ENCODE measurements at places on chromosomes 1 and 21.

GRCh38 chr21:26804895-26805609, 40.2 kb downstream of the ADAMTS1 start:
- no peak for DNase-seq

DNA sequence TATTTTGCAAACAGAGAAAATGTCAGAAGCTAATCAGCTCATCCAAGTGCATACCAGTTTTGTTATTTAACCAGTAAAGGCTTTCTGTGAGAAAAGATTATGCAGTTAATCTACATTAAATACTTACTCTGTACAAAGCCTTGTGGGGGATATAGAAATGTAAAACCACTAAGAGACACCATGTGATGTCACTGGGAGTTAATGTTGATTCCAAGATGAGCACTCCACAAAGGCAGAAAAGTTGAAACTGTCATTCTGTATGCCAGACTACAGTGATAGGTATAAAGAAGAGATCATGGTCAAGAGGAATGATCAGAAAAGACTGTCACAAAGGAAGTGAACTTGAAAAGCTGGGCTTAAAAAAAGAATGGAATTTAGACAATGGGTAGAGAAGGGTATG, 100.3 kb upstream of the SGIP1 start:
- no peak for DNase-seq

DNA sequence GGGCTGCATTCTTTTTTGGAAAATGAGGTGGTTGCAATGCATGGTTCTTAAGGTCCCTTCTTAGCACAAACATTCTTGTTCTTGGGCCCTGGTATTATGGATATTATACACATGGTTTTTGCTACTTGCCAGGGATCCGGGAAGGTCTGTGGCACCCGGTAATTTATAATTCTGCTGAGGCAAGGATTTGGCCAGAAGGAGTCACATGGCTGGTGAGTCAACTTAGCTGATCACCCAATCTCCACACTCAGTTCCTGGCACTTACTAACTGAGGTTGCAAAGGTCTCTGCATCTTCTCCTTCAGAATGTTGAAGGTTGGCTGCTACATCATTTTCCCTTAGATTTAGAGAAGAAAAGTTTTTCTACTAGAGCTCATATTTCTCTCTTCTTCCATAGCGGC, 112.5 kb downstream of the ROR1 start:
- DNase-seq: no peak

- no peak for DNase-seq
Measured at GRCh38 chr1:192936313-192937018, 122.7 kb downstream of the UCHL5 start.

DNA sequence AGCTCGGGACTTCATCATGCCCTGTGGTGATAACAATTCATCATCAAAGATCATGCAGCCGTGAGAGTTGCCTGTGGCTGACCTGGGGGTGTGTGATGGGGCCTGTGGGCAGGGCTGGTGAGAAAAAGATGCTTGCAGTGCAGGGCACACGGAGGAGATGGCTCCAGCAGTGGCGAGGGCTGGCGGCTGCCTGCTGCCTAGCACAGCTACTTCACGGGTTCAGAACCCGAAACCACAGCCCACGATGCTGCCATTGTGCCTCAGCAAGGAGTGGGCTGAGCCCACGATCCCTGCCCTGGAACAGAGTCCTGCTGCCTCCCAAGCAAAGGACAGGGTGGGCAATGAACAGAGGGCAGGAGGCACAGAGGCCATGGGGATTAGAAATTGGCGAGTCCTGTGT, 631 bp upstream of the KRTAP10-9 start:
- no peak for DNase-seq

GRCh38 chr1:218364028-218364710, 19.0 kb downstream of the TGFB2 start:
- DNase-seq: peak; percentile 31

GRCh38 chr1:27301582-27302199, 20.3 kb upstream of the TMEM222 start:
- no peak for DNase-seq

DNA sequence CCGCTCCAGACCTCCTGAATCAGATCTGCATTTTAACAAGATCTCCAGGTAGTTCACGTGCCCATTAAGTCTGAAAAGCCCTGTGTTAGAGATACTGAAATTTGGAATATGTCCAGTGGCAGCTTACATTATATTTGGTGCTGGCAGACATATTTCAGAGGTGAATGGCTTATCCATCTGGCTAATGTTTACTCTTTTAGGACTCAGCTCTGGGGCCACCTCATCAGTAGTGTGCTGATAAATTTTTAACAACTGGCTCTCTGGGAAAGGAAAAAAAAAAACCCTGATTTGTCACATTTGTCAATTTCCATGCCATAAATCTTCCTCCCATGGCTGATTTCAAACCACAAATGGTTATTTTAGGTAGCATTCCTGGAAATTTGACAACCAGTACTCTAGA, 25.3 kb upstream of the SYT6 start:
- no peak for DNase-seq

- DNase-seq: no peak
Measured at GRCh38 chr1:98842241-98842640, 162.4 kb downstream of the PLPPR5 start.

DNA sequence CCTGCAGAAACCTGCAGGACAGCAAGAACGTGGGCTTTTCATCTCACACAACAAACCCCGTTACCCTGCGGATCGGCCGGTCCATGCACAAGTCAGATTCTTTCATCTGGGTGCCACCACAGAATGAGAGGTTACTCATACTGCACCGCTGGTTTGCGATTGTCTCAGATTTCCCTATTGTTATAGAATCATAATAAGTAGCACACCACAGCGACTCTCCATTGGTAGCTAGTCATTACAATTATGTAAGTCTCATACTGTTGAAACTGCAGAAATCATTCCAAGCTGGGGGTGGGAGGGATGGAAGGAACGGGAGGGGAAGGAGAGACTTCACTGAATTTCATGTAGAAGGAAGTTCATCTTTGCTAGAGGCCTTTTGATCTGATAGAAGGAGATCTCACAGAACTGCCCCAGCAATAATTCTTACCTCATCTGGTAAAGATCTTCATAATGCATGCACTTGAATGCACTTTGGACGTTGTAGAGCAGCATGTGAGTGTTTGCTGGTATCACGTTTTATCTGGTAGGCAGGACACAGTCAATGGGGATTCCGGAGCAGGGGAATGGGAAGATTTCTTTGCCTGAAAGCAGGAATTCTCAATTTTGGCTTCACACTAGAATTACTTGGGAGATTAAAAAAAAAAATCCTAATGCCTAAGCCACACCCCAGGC, 221.1 kb downstream of the KIF26B start:
- DNase-seq: no peak

- no peak for DNase-seq
Measured at GRCh38 chr1:117093091-117093534, 28.4 kb downstream of the TRIM45 start.

DNA sequence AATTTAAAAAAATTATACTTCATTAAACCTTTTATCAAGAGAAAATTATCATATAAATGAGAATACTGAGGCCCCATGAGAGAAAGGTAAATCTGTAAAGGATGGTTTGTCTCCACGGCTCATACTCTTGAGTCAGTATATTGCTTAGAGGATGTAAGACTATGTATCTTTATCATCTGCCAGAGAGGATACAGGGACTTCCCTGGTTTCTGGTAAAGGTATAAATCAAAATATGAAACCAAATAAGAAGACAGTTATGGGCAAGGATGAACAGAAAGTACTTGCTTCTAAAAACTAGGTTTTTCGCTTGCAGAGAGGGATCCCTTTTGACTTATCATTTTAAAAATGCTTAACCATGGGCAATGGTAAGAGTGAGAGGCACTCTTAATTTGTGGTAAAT, 112.4 kb downstream of the POU2F1 start:
- no peak for DNase-seq

DNA sequence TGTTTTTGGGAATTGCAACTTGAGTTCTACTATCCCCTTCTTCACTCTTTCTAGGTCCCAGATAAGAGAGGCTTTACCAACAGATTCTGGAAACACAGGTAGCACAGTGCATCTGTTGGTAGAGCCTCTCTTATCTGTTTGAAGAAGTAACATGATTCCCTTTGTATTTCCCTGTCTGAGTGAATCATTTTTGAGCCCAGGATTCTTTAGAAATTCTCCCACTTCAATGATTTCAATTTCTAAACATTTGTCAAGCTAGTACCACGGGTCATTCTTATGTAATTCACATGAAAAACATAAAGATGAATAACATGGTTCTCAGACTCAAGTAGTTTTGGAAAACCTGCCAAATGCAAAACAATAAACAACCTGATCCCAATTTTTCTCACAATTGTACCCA, 72.0 kb upstream of the DUSP10 start:
- DNase-seq: no peak

Measured in NCI-H774 (cell line).